ENCODE measurements at places on chromosomes 2 and 18.

DNA sequence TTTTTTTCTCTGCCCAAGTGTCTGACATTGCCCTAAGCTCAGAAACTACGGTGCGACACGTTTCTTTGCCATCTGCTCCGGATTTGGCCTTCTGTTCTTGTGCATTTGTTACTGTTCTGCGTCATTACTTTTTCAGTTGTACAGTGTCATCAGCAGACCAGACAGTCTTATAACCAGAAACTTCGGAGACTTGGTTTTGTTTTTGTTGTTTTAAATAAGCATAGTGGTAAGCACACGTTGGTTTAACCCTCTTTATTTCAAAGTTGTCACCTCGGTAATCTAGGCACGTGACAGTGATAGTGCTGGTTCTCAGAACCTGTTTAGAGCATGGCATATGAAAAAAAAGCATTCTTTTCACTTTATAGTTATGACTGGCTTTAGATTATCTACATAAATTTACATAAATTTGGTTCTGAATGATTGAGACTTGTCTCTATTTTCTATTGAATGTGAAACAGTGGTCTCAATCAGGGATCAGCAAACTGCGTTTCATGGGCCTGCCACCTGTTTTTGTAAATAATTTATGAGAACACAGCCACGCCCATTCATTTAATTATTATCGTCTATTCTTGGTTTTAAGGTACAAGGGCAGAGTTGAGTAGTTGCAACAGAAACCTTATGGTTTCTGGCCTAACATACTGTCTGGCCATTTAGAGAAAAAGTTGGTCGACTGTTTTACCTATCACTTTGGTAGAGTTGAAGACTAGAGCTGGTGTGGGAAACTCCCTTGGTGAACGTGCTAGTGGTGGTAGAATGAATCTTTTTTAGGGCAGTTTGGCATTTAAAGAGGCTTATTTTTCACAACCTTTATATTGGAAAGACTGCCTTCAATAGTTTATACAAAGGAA is 106.5 kb downstream of the ZNF532 start:
- DNase-seq, result no peak

DNA sequence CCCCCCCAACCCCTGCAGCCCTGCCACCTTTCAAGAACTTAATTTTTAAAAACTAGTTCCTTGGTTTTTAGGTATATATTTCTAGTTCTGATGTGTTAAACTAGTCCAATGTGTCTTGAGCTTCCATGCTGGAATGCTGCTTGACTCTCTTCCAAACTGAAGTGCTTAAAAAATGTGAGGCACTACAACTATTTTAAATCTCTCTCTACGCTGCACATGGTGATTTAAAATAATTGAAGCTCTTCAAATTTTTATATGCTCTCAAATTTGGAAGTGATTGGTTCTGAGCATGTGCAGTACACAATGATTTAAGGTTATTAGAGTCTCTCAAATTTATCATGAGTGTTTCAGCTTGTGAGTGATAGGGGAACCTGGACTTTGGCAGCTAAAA is 192.6 kb upstream of the ZEB2 start:
- DNase-seq, result no peak

DNA sequence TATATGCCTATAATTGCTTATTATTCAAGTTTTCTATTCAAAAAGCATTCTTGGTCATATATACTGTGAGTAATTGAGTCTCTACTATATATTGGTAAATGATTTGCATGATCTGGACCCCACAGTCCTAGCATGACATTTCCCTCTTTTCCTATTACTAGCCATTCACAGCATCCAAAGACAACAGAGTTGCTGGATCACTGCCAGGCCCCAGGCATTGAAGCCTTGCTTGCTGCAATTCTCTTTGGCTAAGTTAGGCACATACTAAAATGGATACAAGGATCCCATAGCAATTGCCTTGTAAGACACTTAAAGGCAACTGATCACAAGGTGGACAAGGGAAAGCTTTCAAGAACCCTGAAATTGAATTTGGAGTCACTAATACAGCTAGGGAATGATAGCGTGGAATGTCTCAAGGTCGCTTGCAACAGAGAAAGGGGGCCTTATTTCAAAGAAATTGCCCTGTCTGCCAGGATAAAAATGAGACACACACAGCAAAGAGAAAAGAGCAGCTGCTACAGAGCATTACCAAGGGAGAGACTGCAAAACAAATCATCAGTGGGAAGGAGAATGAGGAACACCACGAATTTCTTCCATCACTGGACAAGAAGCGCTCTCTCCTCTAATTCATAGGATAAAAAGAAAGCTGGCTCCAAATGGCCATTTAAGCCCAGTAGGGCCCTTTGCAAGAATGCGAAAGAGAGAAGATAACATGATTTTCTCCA is 77.1 kb upstream of the EPHA4 start:
- DNase-seq, result no peak

DNA sequence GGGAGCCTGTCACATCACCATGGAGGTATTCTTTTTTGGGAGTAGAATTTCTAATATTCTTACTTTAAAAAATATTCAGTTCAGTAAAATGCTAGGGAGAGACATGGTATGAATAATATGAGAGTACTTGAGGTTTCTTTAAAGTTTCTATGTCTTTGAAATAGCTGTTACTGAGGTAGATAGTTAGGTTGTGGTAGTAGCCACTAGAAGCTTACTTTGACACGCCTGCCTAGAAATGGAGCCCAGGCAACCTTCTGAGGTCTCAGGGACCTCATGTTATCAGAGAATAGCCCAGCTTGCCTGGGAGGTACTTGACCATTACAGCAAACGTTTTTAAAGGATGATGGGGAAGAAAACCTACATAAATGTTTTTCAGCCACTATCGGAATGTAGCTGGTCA is 131.2 kb downstream of the AGPS start:
- DNase-seq, result no peak

DNA sequence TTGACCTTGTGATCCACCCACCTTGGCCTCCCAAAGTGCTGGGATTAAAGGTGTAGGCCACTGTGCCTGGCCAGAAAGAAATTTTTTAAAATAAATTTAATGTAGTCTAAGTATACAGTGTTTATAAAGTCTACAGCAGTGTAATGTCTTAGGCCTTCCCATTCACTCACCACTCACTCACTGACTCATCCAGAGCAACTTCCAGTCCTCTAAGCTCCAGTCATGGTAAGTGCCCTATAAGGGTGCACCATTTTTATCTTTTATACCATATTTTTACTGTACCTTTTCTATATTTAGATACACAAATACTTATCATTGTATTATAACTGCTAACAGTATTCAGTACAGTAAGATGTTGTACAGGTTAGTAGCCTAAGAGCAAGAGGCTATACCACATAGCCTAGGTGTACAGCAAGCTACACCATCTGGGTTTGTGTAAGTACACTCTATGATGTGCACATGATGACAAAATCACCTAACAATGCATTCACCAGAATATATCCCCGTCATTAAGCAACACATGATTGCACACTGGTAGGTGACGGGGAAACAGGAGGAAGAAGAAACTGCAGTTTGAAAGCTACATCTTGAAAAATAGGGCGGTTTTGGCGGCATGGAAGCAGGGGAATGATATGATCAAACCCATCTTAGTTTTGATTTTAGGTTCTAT is 105.1 kb upstream of the ITGB6 start:
- DNase-seq, result no peak

- DNase-seq, result no peak
Measured at GRCh38 chr2:215749092-215749957, 264.0 kb downstream of the MREG start.

GRCh38 chr2:96407041-96407918 is 71.7 kb downstream of the NCAPH start:
- DNase-seq, result peak; percentile 13

DNA sequence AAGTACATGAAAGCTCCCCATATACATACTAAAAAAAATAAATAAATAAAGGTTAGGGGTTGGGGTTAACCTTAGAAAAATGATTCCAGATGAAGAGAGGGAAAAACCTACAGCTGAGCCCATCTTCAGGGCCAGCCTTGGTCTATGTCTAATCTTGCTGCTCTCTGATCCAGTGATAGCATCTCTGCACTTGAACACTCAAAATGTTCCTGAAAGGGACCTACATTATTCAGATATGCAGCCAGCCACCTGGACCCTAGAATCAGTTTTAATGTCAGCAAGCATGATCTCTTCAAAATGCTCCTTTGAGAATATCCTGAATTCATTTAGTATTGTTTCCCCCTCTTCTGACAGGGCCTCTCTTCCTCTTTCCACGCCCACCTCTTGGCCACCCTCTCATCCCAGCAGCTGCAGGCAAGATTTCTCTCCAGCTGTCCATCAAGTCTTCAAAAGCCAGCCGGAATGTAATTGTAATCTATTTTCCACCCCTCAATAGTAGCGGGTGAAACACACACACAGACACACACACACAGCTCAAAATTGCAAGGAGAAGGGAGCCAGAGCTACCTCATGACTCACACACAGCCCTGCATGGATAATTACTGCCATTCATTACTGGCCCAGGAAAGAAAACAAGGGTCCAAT is 135.5 kb downstream of the MYO3B start:
- DNase-seq, result no peak

DNA sequence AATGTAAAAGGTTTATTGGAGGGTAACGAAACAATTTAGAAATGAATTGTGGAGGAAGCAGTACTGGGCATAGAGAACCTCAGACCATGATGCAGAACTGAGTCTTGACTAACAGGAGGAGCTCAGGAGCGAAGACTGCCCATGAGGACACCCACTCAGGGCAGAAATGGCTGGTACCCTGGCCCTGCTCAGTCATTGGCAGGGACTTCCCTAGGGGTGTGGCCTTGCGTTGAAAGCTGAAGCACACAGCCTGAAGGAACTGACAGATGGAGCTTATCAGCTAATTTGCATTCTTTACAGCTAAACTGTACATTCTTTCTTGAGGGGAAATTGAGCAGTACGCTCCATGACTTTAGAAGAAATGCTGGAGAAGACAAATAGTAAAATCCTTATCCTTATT is 57.1 kb downstream of the PDK1 start:
- no peak for DNase-seq

DNA sequence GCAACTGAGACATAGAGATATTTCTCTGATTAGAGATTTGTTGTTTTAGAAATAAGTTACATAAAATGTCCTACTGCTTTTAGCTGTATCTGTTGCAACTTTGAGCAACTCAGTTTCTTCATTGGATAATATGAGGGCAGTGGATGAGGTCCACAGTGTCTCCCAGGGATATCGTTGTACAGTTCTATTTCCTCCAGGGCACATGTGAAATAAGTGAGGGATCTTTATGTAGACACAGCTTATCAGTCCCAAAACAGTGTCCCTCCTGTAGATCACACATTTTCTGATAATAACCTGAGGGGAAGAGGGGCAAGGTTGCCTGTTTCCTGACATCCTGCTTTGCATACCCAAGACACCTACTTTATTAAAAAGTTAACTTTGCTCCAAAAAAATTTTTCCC is 1231.2 kb upstream of the ZEB2 start:
- no peak for DNase-seq

GRCh38 chr2:62724886-62725711 is 19.6 kb downstream of the EHBP1 start:
- DNase-seq, result no peak

DNA sequence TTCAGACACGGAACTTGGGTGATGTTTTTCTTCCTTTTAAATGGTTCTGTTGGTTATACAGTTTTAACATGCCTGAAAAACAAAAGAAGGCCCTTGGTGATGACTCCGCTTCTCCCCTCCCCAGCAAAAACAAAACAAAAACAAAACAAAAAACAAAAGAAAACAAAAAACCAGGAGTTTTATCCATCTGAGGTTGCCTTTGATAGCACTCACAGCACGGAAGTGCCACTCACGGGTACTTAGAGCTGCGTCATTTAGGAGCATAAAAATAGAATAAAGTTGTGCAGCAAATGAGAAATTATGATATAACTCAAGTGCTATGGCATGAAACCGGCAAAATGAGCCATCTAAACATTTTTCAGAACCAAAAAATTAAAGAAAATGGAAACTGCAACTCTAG is 57.7 kb downstream of the ZEB2 start:
- no peak for DNase-seq

All from stimulated activated CD8-positive, alpha-beta memory T cell treated with anti-CD3 and anti-CD28 coated beads, Interleukin-4, amount 100 ng/mL, for 4 hours (primary cell).